ENCODE measurements at places on chromosomes 4 and X.

DNA sequence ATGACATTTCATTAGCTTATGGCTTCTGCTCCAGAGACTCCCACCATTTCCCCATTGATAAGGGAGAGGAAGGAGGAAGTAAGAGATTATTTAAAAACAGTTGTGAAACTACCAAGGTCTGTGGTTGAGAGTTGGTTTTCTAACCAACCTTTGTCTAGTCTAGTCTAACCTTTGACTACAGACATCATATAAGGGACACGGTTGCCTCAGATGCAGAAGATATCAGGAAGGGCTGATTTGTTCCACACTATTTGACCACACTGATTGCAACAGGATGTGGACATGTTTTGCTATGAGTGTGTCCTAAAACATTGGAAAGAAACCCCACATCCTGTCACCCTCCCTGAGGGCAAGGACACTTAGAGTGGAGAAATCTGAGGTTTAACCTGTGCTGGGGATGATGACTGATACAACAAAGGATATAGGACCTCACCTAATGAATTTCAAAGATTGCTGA, 53.0 kb downstream of the COQ2 start:
- no peak for DNase-seq

DNA sequence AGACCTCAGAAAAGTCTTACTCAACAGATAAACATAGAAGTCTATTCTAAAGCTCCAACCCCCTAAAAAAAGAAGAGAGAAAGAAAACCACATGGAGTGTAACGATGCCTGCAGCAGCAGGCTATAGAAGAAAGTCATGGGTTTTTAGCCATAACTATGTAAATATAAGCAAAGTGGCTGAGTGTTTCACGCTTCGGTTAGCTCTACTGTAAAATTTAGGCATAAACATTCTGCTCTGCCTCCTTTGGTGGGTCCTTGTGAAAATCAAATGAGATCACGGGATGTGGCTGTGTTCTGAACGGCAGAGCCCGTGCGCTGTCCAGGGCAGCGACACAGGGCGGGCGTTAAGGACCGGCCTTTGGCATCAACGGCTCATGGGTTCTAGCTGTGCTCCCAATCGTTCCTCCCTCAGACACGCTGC, 78.4 kb downstream of the IRF2 start:
- no peak for DNase-seq

- no peak for DNase-seq
These were observed 214.1 kb upstream of the ANXA3 start for GRCh38 chr4:78337244-78338020.

- no peak for DNase-seq
These were observed 11.8 kb upstream of the CD40LG start for GRCh38 chrX:136636121-136636520.

GRCh38 chr4:8326206-8326605, 56.7 kb downstream of the HTRA3 start:
- no peak for DNase-seq

DNA sequence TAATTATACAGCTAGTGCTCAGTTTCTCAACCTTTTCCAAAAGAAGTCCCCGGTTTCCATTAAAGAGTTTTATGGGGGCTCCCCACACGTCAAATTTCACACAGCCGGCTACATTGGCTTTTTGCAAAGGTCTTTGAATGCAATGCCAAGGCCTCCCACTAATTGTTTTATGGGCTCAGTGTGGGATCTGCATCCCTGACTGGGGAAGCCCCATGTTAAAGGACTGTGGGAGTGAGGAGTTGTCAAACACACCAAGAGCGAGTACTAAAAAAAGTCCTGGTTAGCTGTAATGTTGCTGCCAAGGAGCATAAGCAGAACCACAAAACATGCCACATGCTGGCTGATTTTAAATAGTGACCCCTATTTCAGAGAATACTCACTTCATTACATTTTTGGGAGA, 162.6 kb downstream of the BMPR1B start:
- no peak for DNase-seq

- no peak for DNase-seq
These were observed 3.1 kb upstream of the RFC1 start for GRCh38 chr4:39369301-39369700.

GRCh38 chr4:28744066-28744465, 1883.4 kb downstream of the STIM2 start:
- DNase-seq = no peak

DNA sequence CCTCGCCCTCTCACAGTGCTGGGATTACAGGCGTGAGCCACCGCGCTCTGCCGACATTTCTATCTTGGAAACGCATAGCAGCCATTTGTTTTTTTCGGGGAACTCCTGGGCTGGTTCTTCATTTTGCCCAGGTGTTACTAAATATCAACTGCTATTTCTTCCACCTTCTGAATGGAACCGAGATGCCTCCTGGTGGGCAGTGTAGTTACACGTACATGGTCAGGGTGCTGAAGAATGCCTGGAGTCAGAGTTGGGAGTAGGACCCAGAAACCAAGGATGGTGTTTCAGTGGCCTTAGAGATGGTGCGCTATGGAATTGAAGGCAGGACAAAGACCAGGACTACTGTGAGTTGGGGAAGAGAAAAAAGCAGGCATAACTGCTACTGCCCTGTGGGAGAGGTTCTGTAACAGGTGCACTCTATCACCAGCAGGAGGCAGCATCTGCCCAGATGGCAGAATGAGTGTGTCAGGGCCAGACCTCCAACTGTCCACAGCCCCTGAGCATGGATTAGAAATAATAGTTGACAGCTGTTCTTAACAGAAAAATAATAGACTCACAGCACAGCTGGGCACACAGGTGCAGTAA, 81.7 kb downstream of the ZC4H2 start:
- DNase-seq = no peak

DNA sequence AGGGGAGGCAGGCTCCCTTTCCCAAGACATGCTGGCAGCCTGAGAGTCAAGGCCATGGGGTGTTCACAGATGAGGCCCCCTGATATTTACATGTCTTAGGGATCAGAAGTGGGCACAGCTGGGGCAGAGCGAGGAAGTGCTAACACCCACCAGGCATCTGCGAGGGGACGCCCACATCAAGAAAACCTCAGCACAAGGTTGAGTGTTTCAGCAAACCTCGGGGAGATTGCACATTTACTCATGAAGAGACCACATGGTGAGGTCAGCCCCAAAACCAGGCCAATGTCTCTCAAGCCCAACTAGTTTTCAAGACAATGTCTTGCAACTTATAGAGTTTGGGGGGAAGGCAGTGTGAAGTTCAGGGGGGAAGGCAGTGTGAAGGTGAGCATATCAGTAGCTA, 55.2 kb downstream of the CLNK start:
- no peak for DNase-seq

- DNase-seq = no peak
These were observed 170.3 kb downstream of the MOSPD2 start for GRCh38 chrX:15043538-15043937.

GRCh38 chr4:128957459-128957858, 135.9 kb downstream of the SCLT1 start:
- DNase-seq = no peak

DNA sequence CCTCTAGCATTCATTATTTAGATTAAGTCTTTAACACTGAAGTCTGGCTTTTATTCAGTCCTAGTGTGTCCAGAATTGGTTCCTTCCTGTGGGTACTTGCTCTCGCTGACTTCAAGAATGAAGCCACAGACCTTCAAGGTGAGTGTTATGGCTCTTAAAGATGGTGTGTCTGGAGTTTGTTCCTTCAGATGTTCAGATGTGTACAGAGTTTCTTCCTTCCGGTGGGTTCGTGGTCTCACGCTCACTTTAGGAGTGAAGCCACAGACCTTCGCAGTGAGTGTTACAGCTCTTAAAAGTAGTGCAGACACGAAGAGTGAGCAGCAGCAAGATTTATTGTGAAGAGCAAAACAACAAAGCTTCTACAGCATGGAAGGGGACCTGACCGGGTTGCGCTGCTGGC, 860.6 kb downstream of the STIM2 start:
- no peak for DNase-seq

DNA sequence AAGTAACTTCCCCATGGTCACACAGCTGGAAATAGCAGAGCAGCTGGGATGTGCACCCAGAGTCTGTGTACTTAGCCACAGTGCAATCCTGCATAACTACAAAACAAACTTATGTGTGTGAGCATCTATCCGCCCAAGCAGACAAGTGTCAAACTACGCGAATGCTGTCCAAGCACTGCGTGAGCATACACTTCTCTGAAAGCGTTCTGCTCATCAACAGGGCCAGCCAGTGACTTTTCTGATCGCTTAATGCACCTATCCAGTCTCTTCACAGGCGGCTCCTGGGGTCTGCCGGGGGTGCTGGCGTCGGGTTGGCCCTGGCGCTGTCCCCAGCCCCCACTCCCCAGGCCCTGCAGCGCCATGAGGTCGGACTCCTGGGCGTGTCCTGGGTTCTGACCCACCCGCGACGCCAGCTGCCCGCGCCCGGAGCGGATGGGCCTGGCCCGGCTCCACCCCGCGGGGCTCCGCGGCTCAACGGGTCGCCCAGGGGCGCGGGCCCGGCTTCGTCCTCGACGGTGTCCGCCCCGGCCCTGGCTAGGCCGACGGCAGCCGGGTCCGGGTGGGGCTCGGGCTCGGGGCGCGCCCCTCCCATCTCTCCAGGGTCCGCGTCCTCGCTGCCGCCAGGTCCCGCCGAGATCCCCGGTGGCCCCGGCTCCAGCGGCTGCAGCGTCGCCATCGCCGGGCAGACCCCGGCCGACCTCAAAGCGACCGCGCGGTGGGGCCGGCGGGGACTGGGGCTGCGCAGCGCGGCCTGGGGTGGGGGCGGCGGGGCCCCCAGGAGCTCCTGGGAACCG, 1.3 kb upstream of the ZNF141 start:
- no peak for DNase-seq

GRCh38 chrX:65035446-65035770, 59.2 kb upstream of the ZC4H2 start:
- no peak for DNase-seq

DNA sequence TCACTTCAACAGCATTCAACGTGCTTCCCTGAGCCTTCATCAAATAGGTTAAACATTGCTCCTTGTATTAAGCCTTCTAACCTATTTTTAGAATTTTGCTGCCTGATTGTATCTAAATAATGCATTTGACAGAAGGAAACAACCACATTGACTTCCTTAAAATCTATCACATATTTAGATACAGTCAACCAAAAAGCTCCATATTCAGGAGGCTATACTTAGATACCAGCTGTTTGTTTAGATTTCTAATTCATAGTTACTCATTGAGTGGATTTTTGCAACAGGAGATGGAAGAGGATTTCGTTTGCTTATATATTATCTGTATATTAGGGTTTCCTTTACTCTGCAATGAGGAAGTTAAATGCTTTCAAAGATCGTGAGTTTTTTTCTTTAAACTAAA, 241.1 kb upstream of the PPP1R2C start:
- DNase-seq = no peak

DNA sequence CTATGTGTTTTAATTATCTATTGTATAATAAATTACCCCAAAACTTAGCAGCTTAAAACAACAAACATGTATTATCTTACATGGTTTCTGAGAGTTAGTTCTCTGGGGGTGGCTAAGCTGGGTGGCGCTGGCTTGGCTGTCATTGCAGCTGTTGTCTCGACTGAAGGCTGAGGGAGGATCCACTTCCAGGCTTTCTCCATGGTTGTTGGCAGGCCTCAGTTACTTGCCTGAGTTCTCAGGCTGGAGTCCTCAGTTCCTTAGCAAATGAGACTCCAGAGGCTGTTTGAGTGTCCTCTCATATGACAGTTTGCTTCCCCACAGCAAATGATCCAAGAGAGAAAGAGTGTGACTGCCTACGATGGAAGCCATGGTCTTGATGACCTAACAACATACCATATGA, 23.5 kb upstream of the GALNT7 start:
- DNase-seq = no peak

DNA sequence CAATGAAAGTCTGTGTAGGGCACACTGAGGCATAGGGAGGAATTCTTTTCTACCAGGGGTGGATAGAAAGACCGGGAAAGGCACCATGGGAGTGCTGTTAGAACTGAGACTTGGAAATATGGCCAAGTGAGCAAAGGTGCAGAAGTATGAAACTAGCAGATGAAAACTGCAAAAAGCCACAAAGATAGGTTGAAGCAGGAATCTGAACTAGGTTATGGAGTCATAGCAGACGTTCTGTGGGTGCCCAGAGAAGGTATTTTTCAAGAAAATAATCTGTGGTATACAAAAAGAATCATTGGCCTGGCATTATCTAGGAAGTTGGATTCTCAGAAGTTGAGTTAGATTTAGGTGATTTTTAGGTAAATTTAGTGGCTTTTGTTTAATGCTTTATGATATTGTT, 48.5 kb downstream of the SMAD1 start:
- no peak for DNase-seq

DNA sequence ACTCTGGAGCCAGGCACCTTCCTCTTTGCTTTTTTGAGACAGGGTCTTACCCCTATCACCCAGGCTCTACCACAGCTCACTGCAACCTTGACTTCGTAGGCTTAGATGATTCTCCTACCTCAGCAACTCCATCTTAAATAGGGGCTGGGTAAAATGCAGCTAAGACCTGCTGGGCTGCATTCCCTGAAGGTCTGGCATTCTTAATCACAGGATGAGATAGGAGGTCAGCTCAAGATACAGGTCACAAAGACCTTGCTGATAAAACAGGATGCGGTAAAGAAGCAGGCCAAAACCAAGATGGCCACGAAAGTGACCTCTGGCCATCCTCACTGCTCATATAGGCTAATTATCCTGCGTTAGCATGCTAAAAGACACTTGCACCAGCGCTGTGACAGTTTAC, 770.8 kb upstream of the PRKX start:
- no peak for DNase-seq

DNA sequence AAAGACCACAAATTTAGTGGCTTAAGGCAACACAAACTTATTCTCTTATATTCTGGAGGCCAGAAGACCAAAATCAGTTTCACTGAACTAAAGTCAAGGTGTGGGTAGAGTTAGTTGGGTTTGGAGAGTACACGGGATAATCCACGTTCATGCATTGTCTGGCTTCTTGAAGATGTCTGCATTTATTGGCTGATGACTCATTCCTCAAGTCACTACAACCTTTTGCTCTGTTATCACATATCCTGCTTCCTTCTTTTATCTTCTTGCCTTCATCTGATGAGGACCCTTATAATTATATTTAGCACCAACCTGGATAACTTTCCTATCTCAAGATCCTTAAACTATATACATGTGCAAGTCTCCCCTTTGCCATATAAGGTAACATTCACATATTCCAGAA, 590.0 kb downstream of the FSTL5 start:
- no peak for DNase-seq

- no peak for DNase-seq
These were observed 1811.2 kb upstream of the PCDH10 start for GRCh38 chr4:131337936-131338335.

- DNase-seq = no peak
These were observed 74.4 kb upstream of the ACSL1 start for GRCh38 chr4:184900184-184900583.

- DNase-seq = no peak
These were observed 279.7 kb upstream of the FSTL5 start for GRCh38 chr4:162443510-162443909.

DNA sequence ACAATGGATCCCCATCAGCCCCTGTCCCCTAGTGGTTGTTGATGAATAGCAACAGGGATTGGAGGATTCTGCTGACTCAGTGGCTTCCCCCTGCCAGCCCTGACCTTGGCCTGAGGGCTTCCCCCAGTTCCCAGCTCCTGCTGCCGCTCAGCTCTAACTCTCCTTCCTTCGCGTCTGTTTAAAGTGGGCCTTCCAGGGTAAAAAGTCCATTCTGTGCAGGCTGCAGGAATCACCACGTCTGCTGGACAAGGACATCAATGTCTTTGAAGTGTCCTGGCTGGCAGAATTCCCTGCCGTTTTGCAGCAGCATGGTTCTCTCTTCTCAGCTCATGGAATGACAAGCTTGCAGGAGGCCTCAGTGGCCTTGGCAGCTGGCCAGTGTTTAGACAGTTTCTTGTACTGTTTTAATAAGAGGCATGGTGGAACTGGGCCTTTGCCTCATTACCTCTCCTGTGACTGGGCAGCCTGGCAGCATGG, 152.5 kb upstream of the STX18 start:
- DNase-seq = no peak

- DNase-seq = no peak
These were observed 167.2 kb downstream of the WDFY3 start for GRCh38 chr4:84799318-84799717.
